Fibroblast of skin of right biceps (primary cell): ENCODE measurements at places on chromosomes 1 and 21.

DNA sequence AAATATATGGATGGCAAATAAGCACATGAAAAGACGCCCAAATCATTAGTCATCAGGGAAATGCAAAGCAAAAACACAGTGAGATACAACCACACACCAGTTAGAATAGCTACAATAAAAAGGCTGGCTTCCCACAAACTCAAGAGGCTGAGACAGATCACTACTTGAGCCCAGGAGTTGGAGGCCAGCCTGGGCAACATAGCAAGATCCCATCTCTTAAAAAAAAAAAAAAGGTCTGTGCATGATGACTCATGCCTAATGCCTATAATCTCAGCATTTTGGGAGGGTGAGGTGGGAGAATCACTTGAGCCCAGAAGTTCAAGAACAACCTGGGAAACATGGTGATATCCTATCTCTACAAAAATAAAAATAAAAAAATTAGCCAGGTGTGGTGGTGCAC is 19.8 kb downstream of the LDLRAD1 start:
- DNase-seq, result no peak

- no peak for DNase-seq
These were observed 4.7 kb upstream of the DENND2D start for GRCh38 chr1:111204983-111205713.

DNA sequence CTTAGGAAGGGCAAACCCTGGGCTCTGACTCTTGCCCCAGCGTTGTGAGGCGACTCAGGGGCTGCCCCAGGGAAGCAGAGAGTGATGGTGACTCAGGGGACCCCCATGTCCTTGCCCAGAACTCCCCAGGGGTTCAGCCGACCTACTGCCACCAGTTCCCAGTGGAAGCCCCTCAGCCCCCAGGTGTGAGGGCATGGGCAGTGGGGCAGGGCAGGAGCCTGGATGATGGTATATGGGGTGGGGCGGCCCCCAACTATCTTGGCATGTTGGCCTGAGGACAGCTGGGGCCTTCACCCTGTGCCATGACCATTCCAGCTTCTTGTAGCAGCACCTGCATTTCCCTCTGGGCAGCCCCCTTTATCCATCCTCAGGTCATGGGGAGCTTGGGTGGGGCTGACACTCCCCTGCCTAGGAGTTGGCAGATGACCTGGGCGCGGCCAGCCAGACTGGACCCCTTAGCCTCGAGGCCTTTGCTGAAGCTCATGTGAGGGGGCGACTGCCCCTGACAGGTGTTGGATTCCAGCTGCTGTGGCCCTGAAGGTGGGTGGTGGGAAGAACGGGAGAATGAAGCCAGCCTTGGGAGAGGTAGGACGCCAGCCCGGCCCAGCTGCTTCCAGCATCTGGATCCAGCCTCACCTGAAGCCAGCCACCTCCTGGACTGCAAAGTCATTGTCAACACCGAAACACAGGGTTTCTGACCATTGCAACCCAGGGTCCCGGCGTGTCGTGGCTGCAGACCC is 1.8 kb upstream of the FNDC10 start:
- no peak for DNase-seq

GRCh38 chr1:10873189-10873588 is 76.7 kb upstream of the CASZ1 start:
- no peak for DNase-seq

DNA sequence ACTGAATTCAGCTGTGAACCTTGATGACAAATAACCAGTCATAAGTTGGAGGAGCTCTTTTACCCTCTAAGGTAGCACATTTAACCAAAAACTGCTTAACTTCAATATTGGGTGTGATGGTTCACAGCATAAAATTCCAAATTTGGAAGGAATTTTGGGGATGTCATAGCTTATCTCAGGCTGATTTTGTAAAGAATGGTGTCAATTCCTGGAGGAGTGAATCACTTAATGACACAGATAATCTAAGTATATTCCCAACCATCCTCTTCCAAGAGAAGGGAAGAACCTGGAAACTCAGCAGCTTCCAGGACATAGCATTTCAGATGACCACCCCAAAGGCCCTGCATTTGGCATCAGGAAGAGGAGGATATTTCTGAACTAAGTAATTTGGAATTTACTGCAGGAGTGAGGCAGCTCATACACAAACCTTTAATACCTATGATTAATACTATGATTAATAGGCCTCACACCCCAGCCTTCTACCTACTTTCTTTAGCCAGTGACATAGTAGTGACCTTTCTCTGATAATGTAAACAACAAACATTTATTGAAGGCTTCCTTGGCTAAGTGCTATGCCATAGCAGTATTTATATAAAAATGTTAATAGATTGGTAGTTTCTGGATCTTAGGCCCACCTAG is 14.5 kb downstream of the GLUL start:
- DNase-seq, result peak; percentile 80

DNA sequence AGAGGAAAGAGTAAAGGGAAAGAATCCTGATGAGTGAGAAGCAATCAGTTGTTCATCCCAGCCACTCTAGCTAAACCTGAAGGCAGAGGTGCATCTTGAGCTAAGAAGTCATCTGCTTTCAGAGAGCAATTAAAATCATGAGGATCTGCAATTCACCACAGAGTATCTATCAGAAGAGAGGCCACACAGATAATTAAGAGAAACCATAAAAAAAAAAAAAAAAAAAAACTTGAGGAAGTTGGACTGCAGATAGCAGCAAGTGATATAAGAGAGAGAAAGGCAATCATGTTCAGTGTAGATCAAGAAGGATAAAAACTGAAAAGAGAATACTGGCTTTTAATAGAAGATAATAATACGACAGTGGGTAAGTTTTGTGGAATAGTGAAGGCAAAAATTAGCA is 17.7 kb downstream of the FOXJ3 start:
- DNase-seq, result no peak
